ENCODE measurements at places on chromosomes 5 and 9.
A peak's percentile ranks its signal among the peaks of the same experiment; 100 is the strongest.

DNA sequence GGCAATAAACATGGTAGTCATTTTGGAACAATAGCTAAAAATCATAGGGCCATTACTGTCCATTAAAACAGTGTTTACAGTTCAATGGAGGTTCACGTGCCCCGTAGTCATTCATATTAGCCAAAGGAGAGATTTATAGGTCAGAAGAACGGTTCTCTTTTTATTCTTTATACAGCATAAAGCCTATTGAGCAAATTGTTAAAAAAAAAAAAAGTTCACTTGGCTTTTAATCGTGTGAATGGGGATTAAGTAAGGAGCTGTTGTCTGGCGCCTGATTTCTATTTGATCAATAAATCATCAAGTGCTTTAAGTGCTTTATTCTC, 69.1 kb upstream of the TBCA start:
- no peak for DNase-seq

- DNase-seq, result no peak
These were observed 20.6 kb upstream of the PSIP1 start for GRCh38 chr9:15531380-15531779.

- DNase-seq, result no peak
These were observed 31.7 kb upstream of the IRX4 start for GRCh38 chr5:1914471-1914870.

DNA sequence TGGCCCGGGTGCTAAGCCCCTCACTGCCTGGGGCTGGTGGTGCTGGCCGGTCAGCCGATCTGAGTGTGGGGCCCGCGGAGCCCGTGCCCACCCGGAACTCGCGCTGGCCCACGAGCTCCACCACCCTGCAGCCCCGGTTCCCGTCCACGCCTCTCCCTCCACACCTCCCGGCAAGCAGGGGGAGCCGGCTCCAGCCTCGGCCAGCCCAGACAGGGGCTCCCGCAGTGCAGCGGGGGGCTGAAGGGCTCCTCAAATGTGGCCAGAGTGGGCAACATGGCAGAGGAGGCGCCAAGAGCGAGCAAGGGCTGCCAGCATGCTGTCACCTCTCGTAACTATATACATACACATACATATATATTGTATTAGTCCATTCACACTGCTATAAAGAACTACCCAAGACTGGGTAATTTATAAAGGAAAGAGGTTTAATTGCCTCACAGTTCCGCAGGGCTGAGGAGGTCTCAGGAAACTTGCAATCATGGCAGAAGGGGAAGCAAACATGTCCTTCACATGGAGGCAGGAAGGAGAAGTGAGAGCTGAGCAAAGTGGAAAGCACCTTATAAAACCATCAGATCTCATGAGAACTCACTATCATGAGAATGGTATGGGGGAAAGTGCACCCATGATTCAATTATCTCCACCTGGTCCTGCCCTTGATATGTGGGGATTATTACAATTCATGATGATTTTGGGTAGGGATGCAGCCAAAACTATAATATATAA, 56.8 kb downstream of the LIX1 start:
- no peak for DNase-seq

DNA sequence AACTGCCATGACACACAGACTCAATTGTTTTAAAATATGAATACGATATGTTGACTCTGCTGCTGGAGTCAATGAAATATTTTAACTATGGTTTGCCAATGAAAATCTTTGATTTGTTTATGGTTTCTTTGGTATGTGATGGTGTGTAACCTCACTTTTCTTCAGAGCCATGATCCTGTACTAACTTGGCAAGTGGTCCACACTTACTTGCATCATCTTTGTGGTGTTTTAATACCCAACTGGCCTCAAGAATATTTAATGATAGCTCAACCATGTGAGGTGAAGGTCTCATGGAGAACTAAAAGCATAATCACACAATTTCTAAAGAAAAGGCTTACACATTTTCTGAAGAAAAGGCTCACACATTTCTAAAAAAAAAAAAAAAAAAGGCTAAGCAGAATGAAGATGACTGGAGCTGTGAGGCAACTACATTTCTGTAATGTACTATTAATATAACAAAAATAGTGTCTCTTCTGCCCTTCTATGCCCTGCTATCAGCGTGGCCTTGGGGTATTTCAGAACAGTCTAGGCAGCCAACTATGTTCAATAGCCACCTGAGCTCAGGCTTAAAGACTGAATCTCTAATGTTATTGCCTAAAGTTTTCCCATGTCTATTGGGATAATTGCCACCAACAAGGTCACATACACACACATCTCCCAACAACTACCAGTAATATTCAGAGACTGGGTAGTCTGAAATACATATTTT, 395.0 kb downstream of the MLLT3 start:
- peak; percentile 2 for DNase-seq

DNA sequence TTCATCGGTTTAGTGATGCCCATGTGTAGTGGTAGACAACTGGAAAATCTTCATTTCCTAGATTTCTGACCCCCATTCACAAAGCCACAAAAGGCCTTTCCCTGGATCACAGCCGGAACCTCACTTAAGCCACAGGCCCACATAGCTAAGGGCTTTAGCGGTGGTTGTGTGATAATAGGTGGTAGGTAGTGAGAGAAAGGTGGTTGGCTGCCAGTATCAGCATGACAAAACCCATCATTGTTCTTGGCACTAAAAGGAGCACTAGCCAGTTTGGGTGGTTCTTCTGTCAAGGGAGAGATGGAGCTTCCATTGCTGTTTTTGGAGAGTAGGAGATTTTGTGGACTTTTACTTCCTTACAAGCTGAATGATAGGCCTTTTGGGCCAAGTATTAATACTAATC, 9.7 kb upstream of the SLC36A2 start:
- DNase-seq, result no peak

- no peak for DNase-seq
These were observed 74.8 kb downstream of the SGCD start for GRCh38 chr5:156401804-156402203.

DNA sequence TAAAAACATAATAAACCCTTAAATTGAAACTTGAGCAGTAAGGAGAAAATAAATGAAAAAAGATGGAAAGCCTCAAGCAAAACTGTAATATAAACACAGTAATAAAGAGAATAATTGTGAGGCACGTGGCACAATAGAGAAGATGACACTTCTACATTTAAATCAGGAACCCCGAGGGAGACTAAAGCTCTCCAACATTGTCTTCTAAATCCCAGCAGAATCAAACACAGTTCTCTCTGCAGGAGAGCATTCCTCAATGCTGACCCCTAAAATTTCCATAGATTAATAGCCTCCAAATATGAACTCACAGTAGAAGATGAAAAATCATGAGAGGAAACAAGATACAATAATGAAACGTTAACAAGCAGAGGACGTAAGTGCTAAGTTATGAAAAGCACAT, 721.2 kb upstream of the COX7C start:
- no peak for DNase-seq

GRCh38 chr9:2727966-2728613, 10.8 kb downstream of the KCNV2 start:
- peak; percentile 74 for DNase-seq

DNA sequence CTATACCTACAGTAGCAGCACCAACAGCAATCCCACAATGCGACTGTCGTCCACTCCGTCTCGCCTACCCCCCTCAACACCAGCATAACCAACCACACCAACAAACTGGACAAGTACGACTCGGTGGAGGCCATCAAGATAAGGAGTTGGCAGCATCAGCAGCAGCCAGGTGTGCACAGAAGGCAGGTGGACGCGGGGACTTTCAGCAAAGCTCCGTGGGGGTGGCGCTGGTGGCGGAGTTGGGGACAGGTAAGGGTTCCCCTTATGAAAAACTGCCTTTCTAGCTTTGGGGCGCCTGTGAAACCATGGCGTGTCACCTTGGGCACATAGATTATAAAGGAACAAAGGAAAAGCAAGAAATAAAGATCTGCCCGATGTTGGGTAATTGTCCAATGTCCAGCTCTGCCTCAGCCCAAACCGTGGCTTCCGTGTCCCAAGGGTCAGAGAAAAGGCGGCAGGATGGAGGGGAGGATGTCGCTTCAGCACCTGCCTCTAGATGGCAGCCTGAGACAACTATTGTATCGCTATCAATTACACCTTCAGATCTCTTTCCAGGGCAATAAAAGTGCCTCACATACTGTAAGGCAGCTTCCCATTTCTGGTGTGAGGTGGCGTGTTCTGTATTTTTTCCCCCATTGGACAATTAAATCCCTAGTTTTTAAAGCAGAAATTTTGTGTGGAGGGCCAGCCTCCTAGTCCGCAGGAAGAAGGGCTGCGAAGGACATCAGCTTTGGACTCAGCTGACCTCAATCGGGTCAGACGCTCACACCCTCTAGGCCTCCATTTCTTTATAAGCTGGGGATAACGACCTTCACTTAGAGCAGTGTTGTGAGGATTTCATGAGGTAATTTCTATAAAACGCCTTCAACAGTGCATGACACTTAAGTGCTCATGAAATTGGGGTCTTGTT, 58.8 kb downstream of the MTRR start:
- peak; percentile 64 for DNase-seq

DNA sequence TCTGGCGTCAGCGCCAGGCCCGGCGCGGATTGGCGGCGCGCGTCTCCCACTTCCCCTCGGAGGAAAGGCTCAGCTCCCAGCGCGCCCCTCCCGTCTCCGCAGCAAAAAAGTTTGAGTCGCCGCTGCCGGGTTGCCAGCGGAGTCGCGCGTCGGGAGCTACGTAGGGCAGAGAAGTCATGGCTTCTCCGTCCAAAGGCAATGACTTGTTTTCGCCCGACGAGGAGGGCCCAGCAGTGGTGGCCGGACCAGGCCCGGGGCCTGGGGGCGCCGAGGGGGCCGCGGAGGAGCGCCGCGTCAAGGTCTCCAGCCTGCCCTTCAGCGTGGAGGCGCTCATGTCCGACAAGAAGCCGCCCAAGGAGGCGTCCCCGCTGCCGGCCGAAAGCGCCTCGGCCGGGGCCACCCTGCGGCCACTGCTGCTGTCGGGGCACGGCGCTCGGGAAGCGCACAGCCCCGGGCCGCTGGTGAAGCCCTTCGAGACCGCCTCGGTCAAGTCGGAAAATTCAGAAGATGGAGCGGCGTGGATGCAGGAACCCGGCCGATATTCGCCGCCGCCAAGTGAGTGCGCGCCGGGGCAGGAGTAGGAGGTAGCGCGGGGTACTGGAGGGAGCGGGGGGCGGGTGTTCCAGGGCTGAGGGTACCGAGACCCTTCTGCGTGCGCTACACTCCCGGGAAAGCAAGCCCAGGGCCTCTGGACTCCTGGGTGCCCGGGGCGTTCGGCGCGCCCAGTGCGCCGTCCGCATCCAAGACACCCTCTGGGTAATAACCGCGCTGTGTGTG, at the start of gene MSX2:
Gene MSX2 (plus strand): TSS at position 99 of the 777 bp plus-strand sequence. CDS start 78 bp downstream, at position 177.
- DNase-seq, result peak; percentile 68

GRCh38 chr5:95673081-95673480, 9.7 kb downstream of the SPATA9 start:
- peak; percentile 69 for DNase-seq

- no peak for DNase-seq
These were observed 9.9 kb downstream of the PSD2 start for GRCh38 chr5:139805545-139805944.

- no peak for DNase-seq
These were observed 22.1 kb downstream of the C6 start for GRCh38 chr5:41191249-41191648.

GRCh38 chr9:136707011-136707410, 5.4 kb upstream of the DIPK1B start:
- DNase-seq, result no peak

DNA sequence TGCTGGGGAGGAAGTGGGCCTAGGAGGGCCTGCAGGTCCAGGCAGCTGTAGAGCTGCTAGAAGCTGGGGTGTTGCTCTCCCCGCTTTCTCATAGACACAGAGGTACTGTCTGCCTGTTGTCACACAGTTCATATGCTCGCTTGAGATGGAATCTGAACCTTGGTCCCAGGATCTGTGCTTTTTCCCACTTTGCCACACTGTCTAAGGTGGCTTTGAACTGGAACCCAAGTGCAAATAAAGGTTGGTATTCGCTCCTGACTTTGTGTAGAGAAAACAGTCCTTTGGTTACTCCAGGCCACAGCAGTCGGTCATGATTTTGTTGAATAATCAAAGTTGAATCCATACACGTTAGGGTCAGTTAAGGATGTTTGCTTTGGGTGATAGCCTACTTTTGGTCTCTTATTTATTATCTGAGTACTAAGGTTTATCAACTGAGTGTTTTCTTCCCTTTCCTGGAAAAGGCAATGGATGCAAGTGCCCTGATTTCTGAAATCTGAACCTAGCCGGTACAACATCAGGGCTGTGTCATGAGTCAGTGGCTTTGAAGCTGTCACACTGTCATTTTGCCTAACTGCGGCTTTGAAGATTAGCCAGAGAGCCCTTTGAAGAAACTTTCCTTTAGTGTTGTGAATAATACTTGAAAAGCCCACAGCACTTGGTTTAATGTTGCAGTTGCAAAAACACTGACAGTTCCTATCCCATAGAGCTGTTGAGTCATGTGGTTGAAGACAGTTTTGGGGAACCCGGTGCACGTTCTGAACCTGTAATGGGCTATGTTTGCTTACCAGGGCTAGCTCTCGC, 41.3 kb downstream of the HABP4 start:
- peak; percentile 90 for DNase-seq

- DNase-seq, result no peak
These were observed 9.3 kb downstream of the UGT3A2 start for GRCh38 chr5:36057386-36057785.

DNA sequence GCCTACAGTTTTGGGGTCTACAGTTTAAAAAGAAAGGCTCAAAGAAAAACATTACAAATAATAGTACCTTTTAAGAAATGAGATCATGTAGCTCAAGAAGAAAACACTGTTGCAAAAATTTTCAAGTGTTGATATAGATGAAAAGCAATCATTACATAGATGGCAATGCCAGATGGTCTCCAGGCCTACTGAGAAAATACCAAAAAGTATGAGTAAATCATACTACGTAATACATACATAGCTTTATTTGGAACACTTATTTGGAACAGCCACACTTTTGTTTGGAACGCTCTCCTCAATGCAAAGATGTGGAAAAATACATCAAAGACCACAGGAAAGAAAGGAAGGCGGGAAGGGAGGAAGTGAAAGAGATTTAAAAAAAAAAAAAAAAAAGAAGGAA, 44.1 kb downstream of the MARCHF11 start:
- DNase-seq, result no peak

DNA sequence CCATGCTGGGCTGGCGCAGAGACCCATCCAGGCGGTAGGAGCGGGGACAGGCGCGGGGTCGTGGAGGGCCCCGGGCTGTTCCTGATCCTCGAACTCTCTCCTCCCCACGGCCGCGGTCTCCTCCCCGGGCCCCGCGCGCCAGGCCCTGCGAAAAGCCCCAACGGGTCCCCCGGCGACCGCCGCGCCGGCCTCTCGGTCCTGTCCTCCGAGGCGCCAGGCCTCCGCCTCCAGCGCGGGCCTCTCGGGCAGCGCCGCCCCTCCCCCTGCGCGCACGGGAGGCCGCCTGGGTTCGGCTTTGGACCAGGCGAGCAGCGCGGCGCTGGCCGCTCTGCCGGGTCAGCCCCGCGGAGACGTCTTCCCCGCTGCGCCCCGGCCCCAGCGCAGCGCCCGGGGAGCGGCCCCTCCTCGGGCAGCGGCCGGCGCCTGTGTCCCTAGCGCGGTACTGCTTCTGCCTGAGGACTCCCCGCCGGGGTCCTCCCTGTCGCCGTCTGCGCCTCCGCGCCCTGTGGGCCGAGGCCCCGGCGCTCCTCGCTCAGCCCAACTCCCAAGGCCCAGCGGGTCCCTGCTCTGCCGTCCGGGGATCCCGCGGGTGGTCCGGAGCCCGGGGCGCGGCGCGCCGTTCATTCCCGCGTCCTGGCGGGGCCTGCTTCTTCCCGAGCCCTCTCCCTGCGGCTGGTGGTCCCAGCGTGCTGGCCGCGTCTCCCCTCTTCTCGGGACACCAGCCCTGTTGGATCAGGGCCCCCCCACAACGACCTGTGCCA, 13.4 kb downstream of the COL23A1 start:
- DNase-seq, result no peak

- DNase-seq, result no peak
These were observed 120.3 kb downstream of the CDC42SE2 start for GRCh38 chr5:131384173-131384572.

- DNase-seq, result peak; percentile 21
These were observed 195.0 kb upstream of the TBC1D2 start for GRCh38 chr9:98450496-98450895.
